ENCODE measurements at places on chromosomes 11 and 22.

GRCh38 chr11:61771985-61772455, 19.6 kb downstream of the MYRF start:
- DNase-seq: no peak

DNA sequence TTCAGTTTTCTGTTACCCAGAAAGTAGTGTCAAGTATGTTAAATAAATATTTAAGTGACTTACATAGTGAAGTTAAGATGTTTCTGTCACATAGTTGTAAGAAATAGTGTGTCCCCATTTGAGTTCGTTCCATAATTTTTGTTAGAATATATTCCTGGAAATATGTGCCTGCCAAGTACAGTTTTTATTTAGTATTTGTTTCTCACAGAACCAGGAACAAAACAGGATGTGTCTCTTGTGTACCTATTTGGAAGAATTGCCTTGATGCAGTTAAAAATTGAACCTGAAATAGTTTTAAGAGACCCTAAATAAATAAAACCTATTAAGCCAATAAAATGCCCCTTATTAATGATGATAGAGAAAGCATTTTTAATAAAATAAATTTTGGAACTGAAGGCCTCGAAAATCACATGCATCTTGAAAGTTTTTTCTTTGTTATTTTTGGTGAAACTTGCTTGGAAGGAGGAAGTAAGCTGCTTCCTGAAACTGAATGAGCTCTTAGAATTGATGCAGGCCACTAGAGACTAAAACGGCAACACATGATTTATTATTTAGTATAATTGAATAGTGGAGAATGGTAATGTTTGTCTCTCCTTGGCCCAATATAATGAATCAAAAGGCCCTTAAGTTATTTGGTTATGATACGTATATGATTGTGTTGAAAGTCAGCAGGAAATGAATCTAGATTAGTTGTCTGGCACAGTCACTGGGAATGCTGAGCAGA, 55.9 kb downstream of the SWAP70 start:
- DNase-seq: no peak

- DNase-seq: no peak
Observed at GRCh38 chr22:43482318-43482625, 70.5 kb downstream of the MPPED1 start.

DNA sequence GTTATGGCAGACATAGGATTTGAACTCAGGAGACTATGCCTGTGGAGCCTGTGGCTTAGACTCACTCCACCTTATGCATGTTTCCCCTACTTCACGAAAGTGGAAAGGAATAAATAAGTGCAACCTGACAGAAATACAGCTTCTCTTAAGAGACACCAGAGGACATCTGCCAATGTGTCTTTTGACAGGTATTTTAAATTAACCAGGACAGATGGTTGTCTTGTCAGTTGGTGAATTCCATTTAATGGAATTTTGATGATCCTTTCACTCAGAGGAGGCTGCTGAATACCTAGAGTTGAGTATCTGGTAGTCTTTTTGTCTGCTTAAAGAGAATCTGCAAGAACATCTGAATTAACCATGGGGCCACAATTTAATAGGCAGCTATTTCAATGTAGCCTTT, 46.1 kb downstream of the NELL1 start:
- no peak for DNase-seq

DNA sequence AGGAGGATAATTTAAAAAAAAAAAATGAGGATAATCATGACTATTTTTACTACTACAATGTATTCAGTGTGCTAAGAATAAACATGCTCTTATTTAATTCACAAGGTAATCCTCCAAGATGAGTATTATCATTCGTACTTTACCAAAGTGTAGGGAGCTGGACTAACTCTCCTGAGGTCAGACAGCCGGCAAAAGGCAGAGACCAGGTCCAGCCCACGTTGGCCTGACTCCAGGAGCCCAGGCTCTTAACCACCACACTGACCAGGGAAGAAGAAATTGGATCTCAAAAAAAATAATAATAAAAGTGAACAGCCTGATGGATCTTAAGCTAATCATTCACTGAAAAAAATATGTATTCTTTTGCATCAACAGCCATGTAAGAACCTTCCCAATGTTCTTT, 25.2 kb downstream of the PLAAT3 start:
- no peak for DNase-seq

- no peak for DNase-seq
Observed at GRCh38 chr11:133746663-133747306, 98.5 kb downstream of the SPATA19 start.

Measured in EL (cell line).